Suprapubic skin (tissue), 4 donors: ENCODE measurements at places on chromosomes 5 and 9. TPM values are rescaled to one million over a fixed set of nuclear protein-coding genes. Genes with fewer than 3 reads are reported as not detected.

Gene FAM81B
- not detected for total RNA-seq

DNA sequence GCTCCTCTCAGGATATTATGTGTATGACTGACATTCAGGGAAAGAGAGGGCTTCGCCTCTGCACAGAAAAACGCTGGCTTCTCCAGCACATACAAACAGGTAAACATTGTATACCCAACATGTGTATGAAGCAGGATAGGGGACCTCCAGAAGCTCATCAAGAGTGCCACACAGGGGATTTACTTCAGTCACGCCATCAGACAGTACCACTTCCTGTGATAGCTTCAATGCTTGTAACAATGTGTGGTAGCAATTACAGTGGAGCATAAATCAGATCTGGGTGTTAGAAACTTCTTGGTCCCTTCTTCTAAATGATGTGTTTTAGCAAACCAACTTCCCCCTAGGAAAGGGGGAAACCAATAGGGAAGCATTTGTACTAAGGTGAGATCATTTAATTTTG is 160.8 kb downstream of the TSSK1B start:
- DNase-seq: no peak

- no peak for DNase-seq
These were observed 25.7 kb upstream of the C5orf47 start for GRCh38 chr5:173963182-173963838.

- DNase-seq: no peak
These were observed 7.1 kb upstream of the DOCK2 start for GRCh38 chr5:169629847-169630548.

DNA sequence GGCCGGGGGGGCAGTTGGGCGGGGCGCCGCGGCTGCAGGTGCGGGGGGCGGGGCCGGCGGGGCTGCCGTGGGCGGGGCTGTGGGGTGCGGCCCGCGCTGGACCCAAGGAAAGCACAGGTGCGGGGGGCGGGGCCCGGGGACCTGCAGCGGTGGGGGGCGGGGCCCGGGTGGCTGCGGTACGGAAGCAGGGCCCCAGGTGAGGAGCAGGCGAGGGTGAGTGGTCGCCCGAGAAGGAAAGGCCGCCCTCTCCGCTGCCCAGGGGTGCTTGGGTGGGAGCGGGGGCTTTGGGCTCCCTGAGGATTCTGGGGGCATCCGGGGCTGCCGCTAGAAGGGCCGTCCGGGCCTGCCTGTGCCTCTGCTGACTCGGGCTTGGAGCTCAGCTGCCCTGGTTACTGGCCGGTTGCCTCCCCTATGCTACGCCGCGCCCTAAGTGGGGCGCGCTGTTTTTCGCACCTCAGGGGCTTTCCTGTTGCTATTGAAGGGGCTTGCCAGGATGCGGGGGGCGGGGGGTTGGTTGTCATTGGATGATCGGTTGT is 767 bp downstream of the RALGPS1 start:
- peak; percentile 79 for DNase-seq

DNA sequence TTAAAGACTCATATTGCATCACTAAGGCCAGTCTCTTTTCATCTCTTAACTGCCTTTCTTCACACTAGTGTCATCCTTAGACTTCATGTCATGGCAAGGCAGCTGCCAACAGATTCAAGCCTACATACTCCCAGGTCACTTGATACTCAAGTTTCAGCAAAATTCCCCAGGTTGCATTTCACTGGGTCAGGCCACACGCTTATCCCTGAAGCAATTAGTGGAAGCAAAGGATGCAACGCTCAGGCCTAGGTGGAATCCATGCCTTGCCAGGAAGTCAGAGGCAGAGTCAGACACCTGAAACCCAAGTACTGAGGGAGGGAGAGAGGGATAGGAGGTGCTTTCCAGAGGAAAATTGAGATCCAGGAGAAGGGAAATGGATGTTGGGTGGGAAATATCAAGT is 28.9 kb downstream of the YIPF5 start:
- DNase-seq: no peak

- DNase-seq: no peak
These were observed 221.0 kb downstream of the ADCY2 start for GRCh38 chr5:7616897-7617296.

DNA sequence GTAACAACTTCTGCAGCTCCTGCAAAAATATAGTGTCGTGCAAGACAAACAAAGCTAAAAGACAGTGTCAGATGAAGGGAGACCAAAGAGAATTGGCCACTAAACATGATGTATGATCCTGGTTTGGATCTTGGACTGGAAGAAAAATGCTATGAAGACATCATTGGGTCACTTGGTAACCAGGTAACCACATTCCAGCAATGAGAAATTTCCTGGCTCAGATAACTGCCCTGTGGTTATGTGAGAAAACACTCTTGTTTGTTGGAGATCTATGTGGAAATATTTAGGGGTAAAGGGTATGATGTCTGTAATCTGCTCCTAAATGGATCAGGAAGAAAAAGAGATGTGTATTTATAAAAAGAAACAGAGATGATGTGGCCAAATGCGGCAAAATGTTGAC is 45.5 kb upstream of the ANKRD33B start:
- DNase-seq: no peak

GRCh38 chr5:173689737-173690360 is 73.4 kb upstream of the BOD1 start:
- no peak for DNase-seq

GRCh38 chr9:26756881-26757280 is 135.7 kb downstream of the CAAP1 start:
- DNase-seq: no peak

GRCh38 chr5:59036274-59036961 is 453.5 kb downstream of the RAB3C start:
- no peak for DNase-seq

DNA sequence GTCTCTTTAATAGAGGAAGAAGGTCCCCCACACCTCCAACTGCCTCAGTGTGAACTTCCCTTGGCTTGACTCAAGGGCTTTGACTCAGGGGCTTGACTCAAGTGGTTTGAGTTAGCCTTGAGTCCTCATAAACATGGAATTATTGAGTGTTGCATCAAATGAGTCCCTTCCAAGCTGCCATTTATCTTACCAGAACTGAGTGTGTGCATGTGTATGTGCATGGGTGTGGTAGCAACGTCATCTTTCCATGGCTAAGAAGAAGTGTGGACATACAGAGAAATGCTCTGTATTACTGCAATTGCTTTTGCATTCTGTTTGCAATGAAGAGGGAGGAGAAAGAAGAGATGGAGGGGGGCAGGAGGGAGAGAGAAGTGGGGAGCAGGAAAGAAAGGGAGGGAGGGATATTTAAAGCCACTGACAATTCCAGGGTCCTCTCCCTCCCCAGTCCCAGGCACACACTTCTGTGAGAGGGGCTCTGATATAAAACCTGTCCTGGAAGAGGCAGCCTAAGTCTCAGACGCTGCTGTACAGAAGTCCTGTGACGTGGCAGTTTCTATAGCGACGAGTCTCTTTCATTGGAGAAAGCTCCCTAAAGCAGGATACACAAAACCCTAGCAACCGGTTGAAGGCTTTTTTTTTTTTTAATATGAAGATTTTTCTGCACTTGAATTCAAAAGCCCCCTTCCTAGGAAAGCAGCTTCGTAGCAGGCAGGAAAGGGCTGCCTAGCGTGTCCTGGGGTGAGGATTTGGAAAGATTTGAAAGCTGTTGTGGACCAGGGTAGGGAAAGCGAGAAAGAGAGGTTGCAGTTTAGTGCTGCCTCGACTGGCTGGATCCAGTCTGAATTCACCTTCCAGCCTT is 93.3 kb upstream of the MAP1B start:
- DNase-seq: no peak
